ENCODE measurements at places on chromosomes 13 and 19. TPM values are rescaled to one million over a fixed set of nuclear protein-coding genes. Genes with fewer than 3 reads are reported as not detected.

CEACAM4 gene
- 0.25 TPM for total RNA-seq

TOMM40 gene
- 28.8 TPM for total RNA-seq

ZNF471 gene
- 1.3 TPM for total RNA-seq

POSTN gene
- 0.48 TPM for total RNA-seq

FGF14 gene
- total RNA-seq: 0.48 TPM

MRPL57 gene
- total RNA-seq: 12.3 TPM

CALR3 gene
- total RNA-seq: not detected

ACOD1 gene
- total RNA-seq: not detected

DENND1C gene
- total RNA-seq: 1.1 TPM

MEGF8 gene
- total RNA-seq: 11.7 TPM

ZNF528 gene
- total RNA-seq: 3.8 TPM

SHISA2 gene
- not detected for total RNA-seq

FCER2 gene
- 0.45 TPM for total RNA-seq

ATXN8OS gene
- total RNA-seq: not detected

RNF225 gene
- total RNA-seq: not detected

C19orf81 gene
- total RNA-seq: not detected

CGB8 gene
- not detected for total RNA-seq

WTIP gene
- total RNA-seq: 1.4 TPM

MAST3 gene
- 18.4 TPM for total RNA-seq

DPF1 gene
- not detected for total RNA-seq
